Substantia nigra (tissue), 51 donors: ENCODE measurements at places on chromosomes 2 and 18.

GRCh38 chr18:68694316-68694715 lies 20.6 kb downstream of the TMX3 start:
- no peak for DNase-seq

DNA sequence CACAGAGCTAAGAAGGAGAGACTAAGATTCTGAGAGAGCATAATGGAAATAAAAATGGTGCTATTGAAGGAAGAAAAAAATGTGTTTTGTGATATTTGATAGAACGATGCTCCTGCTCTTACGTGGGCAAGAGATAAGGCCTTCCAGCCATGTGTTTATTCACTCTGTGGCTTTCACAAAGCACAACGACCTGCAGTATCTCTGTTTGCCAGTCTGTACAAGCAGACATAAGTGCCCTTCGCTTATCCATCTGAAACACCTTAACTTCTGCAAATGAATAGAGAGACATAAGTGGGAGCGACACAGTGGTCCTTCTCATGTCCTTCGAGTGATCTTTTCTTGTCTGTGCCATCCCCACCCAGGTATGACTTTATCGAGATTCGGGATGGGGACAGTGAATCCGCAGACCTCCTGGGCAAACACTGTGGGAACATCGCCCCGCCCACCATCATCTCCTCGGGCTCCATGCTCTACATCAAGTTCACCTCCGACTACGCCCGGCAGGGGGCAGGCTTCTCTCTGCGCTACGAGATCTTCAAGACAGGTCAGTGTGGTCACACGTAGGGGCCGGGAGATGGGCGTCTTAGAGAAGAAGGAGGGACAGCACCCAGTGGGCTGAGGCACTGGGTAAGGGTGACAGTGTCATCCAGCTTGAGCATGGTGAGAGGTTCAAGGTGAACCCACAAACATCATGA lies 33.7 kb downstream of the NRP2 start:
- DNase-seq: no peak

DNA sequence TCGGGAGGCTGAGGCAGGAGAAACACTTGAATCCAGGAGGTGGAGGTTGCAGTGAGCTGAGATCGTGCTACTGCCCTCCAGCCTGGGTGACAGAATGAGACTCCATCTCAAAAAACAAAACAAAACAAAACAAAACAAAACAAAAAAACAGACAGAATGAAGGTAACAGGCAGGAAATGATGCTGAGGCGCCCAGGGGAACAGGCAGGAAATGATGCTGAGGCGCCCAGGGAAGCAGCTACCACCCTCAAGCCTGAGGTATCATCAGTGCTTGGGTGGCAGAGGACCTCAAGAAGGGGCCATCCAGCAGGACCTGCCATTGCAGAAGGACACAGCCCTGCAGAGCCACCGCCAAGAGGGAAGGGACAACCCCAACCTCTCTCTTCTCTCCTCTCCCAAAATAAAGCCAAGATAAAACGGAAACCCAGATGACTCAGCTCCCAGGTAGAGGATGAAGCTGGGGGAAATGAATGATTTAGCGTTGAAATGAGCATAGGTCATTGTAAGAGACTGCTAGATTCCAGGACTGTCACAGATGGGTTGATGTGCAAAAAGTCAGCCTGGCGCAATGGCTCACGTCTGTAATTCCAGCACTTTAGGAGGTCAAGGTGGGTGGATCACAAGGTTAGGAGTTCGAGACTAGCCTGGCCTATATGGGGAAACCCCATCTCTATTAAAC lies 19.3 kb downstream of the SOWAHC start:
- DNase-seq: no peak

- DNase-seq: no peak
These were observed 971 bp upstream of the FBXO41 start for GRCh38 chr2:73285159-73285739.

DNA sequence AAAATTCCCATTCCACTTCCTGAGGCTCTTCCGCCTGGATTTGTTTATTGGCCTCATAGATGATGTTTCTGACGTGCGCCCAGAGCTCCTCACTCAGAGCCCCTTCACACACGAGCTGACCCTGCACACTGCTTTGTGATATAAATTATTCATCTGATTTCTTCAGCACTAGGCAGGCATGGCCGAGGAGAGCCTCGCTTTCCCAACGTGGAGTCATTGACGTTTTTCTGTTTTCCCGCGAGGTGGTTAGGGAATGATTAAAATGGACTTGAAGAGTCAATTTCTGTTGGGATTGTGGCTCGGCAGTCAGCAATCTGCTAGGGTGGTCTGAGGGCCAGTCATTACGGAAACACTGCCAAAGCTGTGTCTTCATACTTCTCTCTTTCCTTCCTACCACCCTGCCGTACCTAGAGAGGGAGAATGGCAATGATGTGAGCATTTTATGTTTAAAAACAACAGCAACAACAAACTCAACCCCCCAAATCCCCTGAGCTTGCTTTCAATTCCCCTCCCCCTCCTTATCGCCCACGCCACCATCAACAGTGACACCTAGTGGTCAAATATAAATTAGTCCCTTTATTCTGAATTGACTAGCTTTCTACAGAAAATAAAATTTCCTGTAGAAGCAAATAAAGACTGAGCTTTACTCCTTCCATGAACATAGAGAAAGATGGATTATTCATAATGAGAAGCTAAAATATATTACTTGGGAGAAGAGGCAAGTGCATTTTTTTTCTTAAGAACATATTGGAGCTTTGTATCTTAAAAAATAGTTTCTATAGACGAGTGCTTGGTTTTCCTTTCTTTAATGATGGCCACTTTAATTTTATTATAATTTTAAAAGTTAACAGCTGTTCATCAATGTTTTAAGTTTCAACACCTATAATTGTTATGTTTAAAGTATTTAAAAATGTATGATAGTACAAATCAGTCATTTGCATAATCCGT lies 285.1 kb downstream of the MTX2 start:
- DNase-seq: no peak

- no peak for DNase-seq
These were observed 33.3 kb downstream of the NIF3L1 start for GRCh38 chr2:200922439-200922838.

- peak; percentile 71 for DNase-seq
These were observed 9.0 kb downstream of the DTNB start for GRCh38 chr2:25664183-25664964.

GRCh38 chr2:239143858-239144712 lies 256.7 kb downstream of the HDAC4 start:
- peak; percentile 53 for DNase-seq

DNA sequence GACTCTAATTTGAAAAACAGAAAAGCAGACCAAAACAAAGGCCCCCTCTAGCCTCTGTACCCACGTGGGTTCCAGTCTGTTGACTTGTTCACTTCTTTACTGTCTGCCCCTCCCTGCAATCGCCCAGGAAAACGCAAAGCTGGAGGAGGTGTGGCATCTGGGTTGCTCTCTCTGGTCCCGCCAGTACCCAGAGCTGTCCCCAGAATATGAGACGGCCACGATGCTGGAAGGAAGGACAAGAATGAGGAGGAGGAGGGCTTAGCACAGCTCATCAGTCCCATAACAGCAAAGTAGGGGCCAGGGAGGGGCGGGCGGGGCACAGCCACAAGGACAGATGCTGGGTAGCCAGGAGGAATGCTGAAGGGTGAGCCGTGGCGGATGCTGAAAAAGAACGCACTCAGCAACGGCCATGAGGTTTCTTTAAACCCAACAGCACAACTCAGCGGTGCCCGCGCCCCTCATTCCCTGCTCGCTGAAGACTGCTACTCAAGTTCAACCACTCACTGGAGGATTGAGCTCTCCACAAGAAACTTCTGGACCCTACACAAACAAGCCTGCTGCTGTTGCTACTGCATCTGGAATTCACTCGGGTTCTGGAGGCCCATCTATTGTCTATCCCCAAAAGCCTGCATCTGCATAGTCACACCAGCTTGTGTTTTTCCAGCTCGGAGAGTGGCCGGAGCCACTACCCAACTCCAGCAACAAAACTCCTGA lies 187.7 kb downstream of the HDAC4 start:
- DNase-seq: no peak

- no peak for DNase-seq
These were observed 61.3 kb upstream of the CRIM1 start for GRCh38 chr2:36294316-36294721.

- no peak for DNase-seq
These were observed 188.0 kb upstream of the NT5C1B start for GRCh38 chr2:18777250-18777812.

- DNase-seq: no peak
These were observed 193.2 kb downstream of the BCL2 start for GRCh38 chr18:63126134-63127069.

DNA sequence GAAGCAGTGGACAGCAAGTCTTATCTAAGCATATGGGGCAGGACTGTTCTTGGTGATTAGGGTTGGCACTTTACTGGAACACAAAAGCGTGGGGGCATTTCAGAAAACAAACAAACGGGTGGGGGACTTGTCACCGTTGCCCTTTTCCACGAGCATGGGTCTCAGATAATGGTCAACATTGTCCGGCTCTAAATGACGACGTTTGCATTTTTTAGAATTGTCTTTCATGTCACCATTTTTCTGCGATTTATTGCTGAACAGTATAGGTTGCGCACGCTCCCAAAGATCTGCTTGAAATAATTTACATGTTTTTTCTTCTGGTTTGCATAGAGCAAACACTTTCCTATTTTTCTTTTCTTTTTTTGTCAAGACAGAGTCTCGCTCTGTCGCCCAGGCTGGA lies 46.6 kb upstream of the TBC1D8 start:
- DNase-seq: no peak
